ENCODE measurements at places on chromosomes 7 and 10.

- peak; percentile 30 for DNase-seq
Measured at GRCh38 chr10:79176949-79177602, 108.3 kb downstream of the ZMIZ1 start.

DNA sequence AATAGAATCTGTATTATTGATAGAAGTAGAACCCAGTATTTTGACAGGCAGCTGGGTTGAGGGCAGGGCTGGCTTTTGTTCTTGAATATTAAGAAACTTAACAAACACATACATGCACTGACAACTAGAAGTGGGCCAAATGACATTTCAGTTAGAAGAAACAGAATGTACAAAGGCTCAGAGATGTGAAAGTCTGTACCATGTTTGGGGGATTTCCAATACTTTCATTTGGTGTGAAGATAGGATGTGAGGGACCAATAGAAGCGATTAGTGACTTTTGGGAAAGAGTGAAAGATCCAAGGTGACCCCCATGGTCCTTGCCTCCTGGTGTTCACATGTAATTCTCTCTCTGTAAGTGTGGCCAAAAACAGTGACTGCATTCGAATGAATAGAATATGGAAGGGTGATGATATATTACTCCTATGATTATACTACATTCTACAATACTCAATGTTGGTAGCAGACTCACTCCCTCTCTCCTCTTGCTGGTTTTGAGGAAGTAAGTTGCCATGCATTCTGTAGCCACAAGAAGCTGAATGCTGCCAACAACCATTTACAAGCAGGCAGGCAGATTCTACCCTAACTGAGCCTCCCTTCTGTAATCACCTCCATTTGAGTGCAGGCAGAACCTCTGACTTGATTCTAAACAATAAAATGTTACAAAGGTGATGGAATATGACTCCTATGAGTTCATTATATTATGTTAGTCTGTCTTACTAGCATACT, 151.4 kb downstream of the TMEM168 start:
- no peak for DNase-seq

- DNase-seq: no peak
Measured at GRCh38 chr10:131947631-131948347, 33.9 kb downstream of the BNIP3 start.

DNA sequence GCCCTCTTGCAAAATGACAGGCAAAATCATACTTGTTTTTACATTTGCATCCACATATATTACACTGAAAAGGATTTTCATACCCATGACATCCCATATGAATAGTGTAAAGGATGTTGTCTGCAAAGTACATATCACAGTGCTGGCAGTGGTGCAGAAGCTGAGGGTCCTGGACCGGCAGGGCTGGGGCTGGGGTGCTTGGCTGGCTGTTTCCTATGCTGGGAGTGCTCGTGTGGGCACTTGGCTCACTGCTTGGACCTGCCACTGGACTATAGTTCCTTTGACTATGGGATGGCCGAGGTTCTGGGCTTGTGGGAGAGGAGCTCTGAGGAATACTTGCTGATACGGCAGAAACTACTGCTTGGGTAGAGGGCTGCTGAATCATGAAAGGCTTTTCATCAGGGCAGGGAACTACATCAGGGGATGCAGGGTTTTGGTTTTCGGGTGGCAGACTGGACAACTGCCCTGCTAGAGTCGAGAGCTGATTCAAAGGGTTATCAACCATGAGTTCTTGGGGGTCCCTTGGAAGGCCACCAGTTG, 13.7 kb downstream of the PSTK start:
- no peak for DNase-seq

DNA sequence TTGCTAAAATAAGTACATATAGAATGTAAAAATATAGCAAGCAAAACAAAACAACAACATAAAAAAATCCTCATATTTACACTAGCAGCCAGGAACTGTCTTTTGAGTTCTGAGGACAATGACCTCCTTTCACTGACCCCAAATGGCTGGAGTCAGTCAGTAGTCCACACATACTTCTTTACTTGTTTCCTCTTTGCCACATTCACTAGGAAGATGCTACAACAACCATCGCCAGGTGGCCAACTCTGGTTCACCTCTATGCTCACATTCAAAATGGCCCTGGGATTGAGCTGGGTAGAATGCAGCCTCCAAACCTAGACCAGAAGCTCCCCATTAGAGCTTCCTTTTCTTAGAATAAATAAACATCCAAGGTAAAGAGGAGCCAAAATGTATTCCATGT, 356.2 kb downstream of the PLXNA4 start:
- no peak for DNase-seq

DNA sequence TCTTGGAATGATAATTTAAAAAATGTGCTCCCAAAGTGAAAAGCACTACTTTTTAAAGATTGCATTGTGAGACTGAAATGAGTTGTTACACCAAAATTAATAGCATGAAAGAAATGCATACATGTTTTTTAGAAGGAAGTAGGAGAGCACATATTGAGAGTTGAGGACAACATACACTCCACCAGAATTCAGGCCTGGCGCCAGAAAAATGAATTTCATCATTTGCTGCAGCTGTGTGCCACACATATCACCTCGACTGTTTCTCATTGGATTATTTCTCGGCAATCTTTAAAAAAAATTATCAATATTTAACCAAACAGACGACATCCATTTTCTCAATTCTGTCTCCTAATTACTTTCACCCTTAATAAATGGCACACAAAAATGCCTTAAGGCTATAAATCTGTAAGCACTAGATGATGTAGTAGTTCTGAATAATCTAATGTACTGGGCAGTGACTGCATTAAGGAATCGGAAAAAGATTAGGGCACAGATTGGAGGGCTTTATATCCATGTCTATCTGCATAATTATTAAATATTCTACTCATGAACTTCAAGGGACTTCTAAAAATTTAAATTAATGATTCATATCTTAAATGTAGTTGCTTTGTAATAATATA, 590.4 kb downstream of the NXPH1 start:
- DNase-seq: no peak
